Activated CD8-positive, alpha-beta memory T cell treated with anti-CD3 and anti-CD28 coated beads for 24 hours (primary cell): ENCODE measurements at places on chromosomes 12 and 14.

DNA sequence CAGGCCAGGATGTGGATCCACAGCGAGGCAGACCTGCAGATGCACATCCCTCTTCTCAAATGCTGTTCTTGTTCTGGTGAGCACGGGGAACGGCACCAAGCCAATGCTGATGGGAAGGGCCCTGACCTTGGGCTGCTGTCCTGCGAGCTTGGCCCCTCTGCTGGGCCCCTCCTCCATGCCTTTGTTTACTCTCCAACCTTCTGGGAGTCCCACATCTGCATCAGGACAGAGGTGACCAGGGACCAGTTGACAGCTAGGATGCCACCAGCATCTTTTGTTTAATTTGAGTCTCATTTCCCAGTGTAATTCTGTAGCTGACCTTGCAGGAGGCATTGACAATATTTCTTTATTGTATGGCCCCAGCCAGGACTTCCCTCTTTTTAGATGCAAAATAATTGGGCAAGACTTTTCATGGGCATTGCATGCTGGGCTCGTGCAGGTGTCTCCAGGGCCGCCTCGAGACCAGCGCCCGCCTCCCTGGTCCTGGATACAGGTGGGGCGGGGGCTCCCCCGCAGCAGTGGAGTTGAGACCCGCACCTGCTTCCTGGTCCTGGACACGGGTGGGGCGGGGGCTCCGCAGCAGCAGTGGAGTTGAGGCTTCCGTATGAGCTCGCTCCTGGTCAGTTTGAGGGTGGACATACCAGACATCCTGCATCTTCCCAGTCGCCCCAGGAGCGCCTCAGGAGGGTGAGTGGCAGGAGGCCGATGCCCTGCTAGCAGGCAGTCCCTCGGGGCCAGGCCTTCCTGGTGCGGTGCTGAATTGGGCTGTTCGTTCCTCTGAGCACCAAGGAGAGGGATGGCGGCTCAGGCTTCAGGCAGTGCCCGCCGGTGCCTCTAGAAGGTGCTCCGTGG, 11.4 kb downstream of the PACS2 start:
- DNase-seq, result no peak

DNA sequence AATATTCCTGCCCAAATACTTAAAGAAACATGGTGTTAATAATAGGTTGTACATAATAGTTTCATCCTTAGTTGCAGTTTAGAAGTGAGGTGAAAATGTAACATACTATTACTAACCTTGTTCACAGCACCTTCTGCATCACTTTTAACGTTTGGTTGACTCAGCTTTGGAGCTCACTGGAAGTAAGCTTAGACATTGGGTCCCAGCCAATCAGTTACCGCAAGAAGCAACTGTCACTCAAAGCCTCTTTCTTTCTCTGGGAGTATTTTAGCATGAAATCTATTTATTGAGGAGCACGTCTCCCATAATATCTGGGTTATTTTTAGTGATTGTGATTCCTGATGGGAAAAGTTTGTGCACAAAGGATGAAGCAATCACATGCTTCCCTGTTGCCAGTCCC, 472.6 kb downstream of the SNAPC1 start:
- no peak for DNase-seq

- peak; percentile 69 for DNase-seq
Measured at GRCh38 chr14:22837114-22837749, 847 bp downstream of the MMP14 start.

GRCh38 chr14:101223561-101224162, 320.1 kb upstream of the RTL1 start:
- no peak for DNase-seq

- DNase-seq, result no peak
Measured at GRCh38 chr12:6550294-6551062, 5.4 kb downstream of the IFFO1 start.

DNA sequence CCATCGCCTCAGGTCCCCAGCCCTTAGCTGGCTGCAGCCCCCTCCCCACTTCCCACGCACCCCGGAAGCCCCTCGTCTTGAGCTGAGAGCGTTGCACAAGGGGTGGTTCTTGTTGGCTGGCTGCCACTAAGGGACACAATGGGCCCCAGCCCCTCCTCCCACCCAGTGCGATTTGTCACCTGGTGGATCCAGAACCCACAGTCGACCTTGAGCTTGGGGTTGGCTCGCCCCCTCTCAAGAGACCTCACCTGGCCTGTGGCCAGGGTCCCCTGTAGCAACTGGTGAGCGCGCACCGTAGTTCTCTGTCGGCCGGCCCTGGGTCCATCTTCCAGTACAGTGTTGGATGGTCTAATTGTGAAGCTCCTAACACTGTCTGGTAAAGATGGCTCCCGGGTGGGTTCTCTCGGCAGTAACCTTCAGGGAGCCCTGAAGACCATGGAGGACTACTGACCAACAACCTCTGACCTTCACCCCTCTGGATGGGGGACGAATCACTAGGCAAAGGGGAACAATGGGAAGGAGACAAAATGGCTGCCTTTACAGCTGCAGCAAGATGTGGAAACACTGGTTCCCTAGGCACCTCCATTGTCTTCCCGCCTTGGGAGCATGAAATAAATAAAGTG, 6.6 kb downstream of the PHB2 start:
- peak; percentile 67 for DNase-seq

- DNase-seq, result no peak
Measured at GRCh38 chr12:46617167-46617566, 208.6 kb downstream of the SLC38A4 start.

GRCh38 chr12:93571925-93572711, at the start of gene SOCS2:
Gene SOCS2 (plus strand): TSS chr12:93572675. CDS start chr12:93572898, 223 bp downstream.
- DNase-seq, result peak; percentile 61

DNA sequence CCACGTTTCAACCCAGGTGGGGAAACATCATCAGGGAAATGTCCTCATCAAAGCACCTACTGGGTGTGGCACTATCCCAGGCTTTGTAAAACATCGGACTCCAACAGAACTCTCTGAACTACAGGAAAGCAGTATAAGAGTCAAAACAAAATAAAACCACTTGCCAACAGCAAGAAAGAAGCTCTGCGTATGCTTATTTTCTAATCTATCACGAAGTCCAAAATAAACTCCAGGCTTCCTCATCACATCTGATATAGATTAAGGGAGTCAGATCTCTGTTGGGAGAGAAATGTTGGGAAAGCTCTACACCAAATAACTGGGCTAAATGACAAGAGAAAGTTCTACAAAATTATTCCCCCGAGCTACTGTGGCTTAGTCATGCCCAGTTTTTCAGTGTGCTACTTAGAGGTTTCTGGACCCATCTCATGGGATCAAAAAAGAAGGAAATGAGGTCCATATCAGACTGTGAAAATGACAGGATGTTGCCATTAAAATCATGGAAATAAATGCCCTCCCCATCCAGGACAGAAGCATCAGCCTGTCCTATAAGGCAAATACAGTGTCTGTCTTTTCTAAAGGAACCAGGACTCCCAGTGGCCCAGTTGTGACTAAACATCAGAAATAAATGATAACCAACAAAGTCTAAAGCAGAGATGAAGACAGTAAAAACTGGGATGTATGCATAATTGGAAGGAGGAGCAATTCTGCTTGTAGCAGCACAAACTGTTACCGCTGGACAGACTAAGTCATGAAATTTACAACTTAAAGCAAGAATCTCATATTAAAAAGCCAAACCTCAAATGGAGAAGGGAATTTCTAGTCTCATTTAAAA, 149.5 kb downstream of the STXBP6 start:
- no peak for DNase-seq

- DNase-seq, result no peak
Measured at GRCh38 chr14:19974844-19975243, 547 bp upstream of the OR4K15 start.

GRCh38 chr14:103625356-103626095, 3.5 kb upstream of the KLC1 start:
- DNase-seq, result peak; percentile 66

DNA sequence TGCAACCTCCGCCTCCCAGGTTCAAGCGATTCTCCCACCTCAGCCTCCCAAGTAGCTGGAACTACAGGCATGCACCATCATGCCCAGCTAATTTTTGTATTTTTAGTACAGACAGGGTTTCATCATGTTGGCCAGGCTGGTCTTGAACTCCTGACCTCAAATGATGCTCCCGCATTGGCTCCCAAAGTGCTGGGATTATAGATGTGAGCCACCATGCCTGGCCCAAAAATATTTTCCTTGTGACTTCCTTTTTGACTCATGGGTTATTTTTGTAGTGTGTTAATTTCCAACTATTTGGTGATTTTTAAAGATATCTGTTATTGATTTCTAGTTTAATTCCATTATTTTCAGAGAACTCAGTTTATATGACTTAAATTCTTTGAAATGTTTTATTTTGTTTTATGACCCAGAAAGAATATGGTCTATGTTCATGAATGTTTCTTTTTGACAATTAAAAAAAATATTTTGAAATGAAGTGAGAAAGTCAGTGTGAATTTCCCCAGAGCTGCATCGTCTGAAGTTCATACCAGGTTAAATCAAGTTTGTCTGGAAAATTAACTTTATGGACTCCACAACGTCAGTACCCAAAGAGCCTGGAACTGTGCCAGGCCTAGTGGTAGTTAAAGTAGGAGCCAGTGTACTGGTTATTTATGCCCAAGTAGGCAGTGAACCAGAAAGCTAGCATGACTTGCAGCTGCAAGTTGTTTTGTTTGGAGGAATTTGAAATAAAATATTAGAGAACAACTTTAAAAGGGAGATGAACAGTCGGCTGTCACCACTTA, 2.8 kb upstream of the CDKL1 start:
- peak; percentile 13 for DNase-seq

- no peak for DNase-seq
Measured at GRCh38 chr12:102479939-102480338, 424 bp downstream of the IGF1 start.

DNA sequence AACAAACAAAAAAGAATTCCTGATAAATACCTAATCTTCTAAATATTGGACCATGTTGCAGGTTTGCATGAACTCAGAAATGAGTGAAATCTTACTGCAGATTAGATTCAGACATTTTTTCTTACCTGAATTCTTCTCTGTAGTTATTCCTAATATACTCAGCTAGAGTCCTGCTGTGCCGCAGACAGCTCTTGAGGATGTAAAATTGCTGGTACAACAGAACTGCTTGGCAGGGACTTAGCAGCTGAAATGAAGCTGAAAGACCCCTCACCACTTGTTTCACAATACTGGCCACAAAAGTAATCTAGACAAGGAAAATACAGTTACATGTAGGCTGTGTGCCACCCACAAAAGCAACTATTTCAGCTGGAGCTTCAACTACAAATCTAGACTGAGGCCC, 48.3 kb upstream of the KICS2 start:
- DNase-seq, result no peak

DNA sequence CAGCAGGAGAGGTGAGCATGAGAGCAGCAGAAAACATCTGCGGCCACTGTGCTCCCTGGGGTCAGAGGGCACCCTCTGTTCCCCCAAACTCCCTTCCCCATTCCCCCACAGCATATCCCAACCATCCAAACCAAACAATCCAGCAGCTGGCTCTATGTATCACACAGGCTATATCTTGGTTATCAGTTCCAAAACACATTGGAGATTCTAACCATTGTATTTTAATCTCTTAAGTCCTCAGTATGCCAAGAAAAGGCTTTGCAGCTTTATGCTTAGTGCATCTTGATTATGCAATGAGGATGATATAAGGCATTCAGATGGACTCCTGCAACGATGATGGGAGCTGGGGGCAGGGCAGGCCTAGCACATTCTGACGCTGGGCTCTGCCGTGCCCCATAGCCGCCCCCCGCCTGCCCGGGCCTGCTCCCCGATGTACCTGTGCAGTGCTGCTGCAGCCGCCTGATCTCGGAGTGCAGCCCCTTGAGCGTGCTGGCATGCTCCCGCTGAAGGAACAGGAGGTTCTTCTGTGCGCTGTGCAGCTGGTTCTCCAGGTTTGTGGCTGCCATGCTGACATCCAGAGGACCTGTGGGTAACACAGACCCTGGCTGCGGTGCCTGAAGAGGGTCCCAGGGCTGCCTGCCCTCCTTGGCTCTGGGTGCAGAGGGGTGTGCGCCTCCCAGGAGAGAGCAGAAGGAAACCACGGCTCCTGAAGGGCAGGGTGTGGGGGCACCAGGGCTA, 29.6 kb downstream of the CCDC92 start:
- DNase-seq, result peak; percentile 26

DNA sequence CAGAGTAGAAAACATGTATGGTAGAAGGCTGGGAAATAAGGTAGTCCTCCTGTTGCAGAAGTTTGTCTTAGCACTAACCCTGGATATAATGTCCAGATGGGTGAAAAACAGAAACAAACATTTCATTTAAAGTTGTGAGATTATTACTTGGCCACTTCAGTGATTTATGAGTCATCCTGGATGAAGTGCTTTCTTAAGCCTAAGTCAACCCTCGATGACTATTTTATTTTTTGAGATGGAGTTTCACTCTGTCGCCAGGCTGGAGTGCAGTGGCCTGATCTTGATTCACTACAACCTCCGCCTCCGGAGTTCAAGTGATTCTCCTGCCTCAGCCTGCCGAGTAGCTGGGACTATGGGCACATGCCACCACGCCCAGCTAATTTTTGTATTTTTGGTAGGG, 10.2 kb downstream of the DLST start:
- no peak for DNase-seq

- DNase-seq, result no peak
Measured at GRCh38 chr12:128844031-128844635, 9.1 kb upstream of the GLT1D1 start.

DNA sequence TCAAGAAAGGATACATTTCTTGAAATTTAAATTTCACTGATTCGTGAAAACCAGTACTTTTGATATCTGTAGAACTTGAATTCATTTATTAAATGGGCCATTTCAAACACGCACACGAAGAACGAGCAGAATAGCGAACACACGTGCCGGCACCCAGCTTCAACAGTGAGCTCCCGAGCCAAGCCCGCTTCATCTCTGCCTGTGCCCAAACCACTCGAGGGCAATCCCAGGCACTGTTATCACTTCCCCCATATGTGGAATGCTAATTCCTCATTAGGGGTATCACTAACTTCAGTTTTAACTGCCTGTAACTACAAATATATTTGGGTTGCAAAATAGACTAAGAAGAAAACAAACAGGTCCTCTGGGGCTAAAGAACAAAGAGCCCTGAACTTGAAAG, 48.0 kb downstream of the AMN start:
- no peak for DNase-seq
